Muscle of leg (tissue), 16 donors: ENCODE measurements at places on chromosomes 7 and 10. TPM values are rescaled to one million over a fixed set of nuclear protein-coding genes. Genes with fewer than 3 reads are reported as not detected.

DNA sequence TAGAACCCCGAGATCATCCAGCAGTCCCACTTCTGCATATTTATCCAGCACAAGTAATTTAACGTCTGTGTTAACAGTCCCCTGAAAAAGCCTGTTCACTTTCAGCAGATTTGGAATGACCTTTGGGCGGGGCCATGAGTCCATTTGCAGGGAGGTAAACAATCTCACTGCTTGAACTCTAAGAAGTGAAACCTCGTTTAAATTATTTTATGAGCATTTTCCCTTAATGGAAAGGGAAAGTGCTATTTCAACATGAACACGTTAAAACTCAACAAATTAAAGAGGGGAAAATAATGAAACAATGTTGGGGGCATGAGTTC, 282.8 kb downstream of the GATA3 start:
- DNase-seq: no peak

DNA sequence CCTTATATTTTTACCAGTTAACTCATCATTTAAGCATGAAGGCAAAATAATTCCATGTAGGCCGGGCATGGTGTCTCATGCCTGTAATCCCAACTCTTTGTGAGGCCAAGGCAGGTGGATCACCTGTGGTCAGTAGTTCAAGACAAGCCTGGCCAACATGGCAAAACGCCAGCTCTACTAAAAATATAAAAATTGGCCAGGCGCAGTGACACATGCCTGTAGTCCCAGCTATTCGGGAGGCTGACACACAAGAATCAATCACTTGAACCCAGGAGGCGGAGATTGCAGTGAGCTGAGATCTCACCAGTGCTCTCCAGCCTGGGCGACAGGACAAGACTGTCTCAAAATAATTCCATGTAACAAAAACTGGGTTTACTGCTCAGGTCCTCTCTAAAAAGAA, 18.3 kb downstream of the HNRNPA2B1 start:
- no peak for DNase-seq

DNA sequence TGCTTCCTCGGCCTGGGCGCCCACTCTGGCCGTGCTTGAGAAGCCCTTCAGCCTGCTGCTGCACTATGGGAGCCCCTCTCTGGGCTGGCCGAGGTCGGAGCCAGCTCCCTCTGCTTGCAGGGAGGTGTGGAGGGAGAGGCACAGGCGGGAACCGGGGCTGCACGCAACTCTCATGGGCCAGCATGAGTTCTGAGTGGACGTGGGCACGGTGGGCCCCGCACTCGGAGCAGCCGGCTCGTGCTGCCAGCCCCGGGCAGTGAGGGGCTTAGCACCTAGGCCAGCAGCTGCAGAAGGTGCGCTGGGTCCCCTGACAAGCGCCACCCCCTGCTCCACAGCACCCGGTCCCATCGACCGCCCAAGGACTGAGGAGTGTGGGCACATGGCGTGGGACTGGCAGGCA, 9.0 kb upstream of the PDK4 start:
- DNase-seq: no peak

- DNase-seq: no peak
Measured at GRCh38 chr7:139339698-139340036, 1.5 kb upstream of the FMC1 start.

The RNF133 gene
- not detected for polyA plus RNA-seq
